HT-29 (cell line): ENCODE measurements at places on chromosomes 7 and 10. TPM values are rescaled to one million over a fixed set of nuclear protein-coding genes. Genes with fewer than 3 reads are reported as not detected.
A peak's percentile ranks its signal among the peaks of the same experiment; 100 is the strongest.

Gene KCNIP2
- 1.2 and 1.9 TPM in 2 replicates for total RNA-seq

Gene ABCB4
- 0.47 and 0.56 TPM in 2 replicates for total RNA-seq

DNA sequence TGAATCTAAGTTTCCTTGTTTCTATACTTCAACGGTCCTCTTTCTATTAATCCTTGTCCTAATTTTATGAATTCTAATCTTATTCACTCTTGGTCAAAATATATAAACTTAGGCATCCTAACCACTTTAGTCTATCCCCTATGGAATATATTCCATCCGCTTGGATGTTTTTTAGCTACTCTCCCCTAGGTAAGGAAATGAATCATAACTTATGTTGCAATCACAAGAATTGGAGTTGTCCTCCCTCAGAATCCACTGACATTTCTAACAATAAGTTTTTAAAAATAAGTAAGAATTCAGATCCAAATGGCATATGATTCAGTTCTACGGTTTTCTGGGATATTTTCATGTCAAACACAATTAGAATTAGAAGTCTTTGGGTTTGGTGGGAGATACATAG is 1081.6 kb downstream of the SORCS1 start:
- DNase-seq: no peak

Gene CAV2
- 14.0 and 14.8 TPM in 2 replicates for total RNA-seq

DNA sequence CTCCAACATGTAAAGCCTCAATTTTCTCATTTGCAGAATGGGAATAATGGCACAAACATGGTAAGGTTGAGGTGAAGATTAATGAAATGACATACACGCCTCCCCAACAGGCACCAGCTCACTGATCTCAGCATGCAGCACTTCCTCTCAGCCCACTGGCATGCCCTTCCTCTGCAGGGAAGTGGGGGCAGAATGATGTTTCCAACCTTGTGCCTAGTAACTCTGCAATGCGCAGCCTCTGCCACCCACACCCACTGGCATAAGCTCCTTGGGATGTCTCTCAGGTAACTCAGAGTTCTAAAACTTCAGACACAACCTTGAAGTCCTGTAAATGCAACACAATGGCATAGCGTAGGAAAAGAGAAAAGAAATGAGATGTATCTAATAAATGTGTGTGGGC is 540.7 kb downstream of the HTR7 start:
- no peak for DNase-seq

Gene TMEM196
- total RNA-seq: not detected in 2 replicates

DNA sequence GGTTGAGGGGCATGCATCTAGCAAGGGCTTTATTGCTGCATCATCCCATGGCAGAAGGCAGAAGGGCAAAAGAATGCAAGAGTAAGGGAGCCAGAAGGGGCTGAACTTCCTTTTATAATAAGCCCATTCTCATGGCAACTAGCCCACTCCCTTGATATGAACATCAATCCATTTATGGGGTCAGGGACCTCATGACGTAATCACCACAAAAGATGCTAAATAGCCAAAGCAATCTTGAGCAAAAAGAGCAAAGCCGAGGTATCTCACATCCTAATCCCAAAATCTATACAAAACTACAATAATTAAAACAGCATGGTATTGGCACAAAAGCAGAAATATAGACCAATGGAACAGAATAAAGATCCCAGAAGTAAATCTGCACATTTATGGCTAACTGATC is 499.9 kb downstream of the ATRNL1 start:
- no peak for DNase-seq

DNA sequence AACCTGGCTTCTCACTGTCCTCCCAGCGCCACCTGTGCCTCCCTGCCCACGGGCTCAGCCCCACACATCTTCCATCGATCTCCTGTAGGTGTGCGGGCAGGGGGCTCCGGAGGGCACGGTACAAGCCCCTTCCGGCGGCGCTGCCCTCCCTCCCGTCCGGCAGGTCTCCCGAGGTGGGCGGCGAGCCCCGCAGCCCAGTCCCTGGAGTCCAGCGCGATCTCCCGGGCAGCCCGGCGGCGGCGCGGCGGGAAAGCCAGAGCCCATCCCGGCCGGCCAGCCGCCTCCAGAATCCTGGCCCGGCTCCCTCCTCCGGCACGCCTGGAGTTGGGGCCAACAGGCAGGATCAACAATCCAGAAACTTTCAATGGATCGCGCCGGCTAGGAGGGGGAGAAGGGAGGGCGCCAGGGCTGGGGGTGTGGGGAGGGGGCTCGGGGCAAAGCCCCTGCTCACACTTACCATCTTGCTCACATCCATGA is 100.1 kb downstream of the HIP1 start:
- DNase-seq: peak; percentile 32

DNA sequence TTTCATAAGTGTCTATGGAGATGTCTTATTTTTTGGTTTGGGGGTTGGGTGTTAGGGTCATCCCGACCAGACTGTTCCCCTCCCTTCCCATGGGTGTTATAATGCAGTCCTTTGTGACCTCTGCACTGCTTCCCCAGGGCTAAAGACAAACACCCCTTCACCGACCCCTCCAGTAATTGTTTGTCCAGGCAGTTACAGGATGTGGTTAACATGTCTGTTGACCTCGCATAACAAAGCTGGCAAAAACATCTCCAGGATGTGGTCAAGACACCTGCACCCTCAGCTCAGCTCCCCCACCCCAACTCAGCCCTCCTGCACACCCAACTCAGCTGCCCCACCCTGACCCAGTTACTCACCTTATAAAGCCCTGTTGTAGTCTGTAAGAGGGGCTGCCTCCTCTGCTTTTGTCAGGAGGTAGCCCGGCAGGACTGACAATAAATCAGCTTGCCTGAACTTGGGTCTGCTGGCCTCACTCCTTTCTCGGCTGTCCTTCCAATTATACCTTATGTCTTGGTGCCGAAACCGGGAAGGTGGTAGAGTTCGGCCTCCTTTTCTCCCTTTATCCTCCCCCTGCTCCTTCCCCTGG is 102.2 kb downstream of the ZNF92 start:
- DNase-seq: peak; percentile 60

GRCh38 chr7:116560021-116560970 is 35.5 kb downstream of the CAV1 start:
- DNase-seq: no peak
